ENCODE measurements at places on chromosomes 12 and 14.

DNA sequence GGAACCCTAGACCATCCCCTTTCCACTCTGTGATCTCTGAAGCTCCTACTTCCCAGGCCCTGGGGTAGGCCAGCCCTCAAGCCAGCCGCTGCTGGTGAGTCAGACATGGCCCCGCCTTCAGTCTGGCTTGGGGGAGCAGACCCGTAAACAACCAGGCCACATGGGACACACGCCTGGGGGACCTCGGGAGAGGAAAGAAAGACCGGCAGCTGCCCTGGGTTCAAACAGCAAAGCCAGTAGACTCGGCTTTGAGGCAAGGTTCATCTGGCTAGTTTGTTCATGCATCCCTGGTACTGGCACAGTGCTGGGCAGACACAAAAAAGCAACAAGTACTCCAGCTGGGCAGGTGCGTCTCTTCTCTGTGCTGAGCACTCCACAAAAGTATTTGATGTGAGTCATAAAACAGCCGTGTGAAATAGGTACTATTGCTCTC is 101.9 kb downstream of the SETD3 start:
- no peak for DNase-seq

DNA sequence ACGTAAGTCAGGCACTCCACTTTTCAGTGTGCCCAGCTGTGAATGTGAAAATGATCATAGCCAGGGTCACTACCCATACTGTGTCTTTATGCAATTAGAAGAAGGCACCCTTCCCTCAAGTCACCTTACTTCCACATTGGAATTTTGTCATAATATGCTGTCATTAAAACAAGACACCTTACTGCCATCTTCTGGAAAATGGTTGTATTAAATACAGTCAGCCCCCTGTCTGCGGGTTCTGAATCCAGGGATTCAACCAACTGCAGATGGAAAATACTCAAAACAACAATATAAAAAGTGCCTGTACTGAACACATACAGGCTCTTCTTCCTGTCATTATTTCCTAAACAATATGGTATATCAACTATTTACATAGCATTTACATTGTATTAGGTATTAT is 70.2 kb upstream of the TBX5 start:
- DNase-seq = no peak

DNA sequence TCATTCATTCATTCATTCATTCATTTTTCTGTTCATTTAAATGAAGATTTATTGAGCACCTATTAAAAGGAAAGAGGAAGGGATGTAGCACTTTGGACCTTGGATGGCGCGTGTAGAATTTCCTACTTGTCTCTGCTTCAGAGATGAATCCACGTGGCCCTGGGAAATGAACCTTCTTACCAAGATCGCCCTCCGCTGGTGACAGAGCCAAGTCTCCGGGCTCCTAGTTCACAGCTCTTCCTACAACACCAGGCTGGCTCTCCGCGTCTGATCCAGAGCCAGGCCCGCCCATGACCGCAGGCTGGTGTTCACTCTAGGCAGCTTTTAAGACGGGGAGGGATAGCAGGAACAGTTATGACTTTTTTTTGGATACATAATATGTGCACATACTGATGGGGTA is 70.9 kb upstream of the PIWIL1 start:
- DNase-seq = no peak

DNA sequence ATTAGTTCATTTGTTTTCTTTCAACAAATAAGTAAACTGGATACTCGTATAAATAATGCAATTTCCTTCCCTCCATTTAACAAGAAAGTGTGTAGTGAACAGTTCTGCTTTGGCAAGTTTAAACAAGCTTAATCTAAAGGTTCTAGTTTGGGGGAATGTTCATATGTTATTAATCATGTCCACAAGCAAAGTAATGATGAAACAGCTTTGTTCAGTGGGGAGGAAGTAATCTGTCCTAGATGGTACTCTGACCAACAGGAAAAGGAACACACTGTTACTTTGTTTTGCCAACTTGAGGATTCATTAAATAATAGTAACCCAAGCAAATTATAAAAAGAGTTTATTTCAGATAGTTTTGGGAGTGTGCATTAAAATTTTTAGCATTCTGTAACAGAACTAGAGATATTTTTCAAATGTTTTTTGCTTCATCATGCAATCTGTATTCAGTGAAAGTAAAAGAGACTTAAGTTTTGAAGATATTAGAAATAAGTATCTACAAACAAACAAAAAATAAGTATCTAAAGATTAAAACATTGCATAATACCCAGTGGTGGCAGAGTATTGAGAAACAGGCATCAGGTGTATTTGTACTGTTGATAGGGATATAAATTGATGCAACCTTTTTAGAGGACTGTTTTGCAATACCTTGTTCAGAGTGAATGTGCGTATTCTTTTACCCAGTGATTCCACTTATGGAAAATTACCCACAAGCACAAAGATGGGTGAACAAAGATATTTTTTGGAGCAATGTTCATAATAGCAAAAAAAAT is 61.1 kb downstream of the RAB35 start:
- no peak for DNase-seq
